ENCODE measurements at places on chromosomes 16 and 17. TPM values are rescaled to one million over a fixed set of nuclear protein-coding genes. Genes with fewer than 3 reads are reported as not detected.

GRCh38 chr17:28947639-28948038 is 3.7 kb downstream of the PHF12 start:
- DNase-seq: no peak

PGAP6 gene
- total RNA-seq: 58.5 TPM

OR1A1 gene
- not detected for total RNA-seq

DNA sequence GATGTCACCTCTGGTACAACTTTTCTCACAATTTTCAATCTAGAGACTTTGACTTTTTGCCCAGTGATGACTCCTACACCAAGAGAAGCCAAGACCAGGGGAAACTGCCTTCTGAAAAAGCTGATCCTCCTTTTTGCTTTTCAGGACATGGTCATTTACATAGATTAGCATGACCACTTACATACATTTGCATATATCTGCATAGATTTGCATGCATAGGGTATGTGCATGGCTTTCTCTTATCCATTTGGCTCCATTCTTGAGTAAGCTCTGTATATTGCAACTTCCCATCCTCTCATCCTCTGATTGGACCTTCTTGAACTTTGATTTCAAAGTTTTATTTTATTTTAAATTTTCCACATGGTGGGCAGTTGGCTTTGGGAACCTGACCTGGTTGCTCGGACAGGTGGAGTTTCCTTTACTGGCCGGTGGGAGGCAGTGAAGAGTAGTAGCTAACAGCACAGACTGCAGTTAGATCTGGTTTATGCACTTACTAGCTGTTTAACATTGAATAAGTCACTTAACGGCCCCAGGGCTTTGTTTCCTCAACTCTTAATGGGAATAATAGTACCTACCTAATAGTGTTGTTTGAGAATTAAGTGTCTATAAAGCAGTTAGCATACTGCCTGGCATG is 92.9 kb downstream of the GPR139 start:
- peak; percentile 16 for DNase-seq

DNA sequence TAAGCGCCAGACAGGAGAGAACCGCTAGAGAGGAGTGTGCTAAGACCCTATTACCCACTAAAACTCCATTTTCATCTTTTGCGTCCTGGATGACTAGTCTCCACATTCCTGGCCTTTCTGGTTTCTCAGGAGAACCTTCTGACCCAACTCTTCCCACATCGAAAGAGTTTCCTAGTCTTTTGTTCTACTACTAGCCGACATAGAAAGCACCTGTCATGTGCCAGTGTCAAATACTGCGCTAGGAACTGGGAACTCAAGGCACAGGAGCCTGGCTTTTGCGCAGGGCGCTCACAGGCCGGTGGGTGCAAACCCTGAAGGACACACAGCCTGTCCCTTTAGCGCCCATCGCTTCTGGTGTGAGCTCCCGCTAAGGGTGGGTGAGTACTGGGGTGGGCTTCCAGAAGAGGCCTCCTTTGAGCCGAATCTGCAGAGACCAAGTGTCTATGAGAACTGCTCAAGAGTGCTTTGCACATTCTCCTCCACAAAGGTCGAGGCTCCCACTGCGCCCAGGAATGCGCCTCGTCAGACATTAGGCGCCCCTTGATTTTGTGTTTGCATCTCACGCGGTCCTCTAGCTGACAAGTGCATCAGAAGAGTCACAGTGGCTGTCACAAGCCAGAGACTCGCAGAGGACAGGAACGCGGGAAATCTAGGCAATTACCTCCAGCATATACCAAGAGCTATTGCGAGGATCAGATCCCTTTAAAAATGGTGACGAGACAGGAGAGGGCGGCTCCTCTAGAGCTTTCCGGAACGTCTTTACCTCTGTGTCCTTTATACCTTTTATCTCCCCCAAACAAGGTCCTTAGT is 2.0 kb upstream of the PSMB3 start:
- DNase-seq: no peak

DNA sequence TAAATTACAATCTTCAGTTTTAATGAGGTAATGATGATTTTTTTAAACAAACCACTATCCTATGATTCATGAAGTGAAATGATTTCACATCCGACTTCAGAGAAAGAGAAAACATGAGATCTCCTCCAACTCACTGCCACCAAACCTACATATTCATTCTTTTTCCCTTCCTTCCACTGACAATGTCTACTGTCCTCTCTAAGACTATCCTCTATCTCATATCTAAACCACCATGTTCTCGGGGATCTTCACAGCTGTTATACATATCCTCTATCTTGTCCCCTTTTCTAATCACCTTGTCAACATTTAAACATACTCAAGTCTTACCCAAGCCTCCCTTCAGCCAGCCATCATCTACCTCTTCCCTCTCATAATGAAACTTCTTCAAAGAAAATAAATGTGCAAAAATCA is 53.5 kb downstream of the SMURF2 start:
- DNase-seq: no peak

OTOP3 gene
- total RNA-seq: not detected

DNA sequence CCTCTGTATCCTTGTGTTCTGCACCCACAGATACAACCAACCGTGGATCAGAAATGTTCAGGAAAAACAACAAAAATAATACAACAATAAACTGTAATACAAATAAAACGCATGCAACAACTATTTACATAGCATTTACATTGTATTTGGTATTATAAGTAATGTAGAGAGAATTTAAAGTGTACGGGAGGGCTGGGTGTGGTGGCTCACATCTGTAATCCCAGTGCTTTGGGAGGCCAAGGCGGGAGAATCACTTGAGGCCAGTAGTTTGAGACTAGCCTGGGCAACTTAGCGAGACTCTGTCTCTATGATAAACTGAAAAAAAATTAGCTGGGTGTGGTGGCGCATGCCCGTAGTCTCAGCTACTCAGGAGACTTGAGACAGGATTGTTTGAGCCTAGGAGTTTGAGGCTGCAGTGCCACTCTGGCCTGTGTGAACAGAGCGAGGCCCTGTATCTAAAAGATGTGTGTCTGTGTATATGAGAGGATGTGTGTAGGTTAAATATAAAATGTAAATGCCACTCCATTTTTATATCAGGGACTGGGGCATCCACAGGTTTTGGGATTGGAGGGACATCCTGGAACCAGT is 13.3 kb downstream of the SEC14L1 start:
- no peak for DNase-seq

DNA sequence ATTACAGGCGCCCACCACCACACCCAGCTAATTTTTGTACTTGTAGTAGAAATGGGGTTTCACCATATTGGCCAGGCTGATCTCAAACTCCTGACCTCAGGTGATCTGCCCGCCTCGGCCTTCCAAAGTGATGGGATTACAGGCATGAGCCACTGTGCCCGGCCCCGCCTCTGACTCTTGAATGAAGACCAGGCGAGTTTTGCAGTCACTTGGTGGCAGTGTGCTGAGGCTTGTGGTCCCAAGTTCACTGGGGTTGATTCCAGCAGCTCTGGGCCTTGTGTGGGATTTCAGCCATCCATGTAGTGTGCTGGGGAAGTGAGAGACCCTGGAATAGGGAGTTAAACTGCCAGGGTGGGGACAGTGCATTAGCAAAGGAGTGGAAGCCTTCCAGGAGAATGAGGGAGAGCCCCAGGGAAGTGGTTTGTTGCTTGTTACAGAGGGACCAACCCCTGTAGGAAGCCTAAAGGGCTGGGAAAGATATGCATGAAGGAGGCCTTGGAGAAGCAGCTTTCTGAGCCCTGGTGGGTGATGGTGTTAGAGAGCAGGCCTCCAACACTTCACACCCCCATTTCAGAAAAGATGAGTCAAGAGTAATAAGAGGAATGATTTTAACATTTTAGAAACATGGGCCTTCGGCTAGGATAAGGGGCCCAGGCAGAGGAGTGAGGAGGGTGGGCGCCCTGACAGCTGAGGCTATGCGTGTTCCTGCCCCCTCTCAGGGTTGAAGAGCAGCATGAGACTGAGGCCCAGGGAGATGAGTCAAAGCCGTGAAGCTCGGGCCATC is 14.5 kb downstream of the PSKH1 start:
- DNase-seq: no peak

CCL5 gene
- not detected for total RNA-seq

DNA sequence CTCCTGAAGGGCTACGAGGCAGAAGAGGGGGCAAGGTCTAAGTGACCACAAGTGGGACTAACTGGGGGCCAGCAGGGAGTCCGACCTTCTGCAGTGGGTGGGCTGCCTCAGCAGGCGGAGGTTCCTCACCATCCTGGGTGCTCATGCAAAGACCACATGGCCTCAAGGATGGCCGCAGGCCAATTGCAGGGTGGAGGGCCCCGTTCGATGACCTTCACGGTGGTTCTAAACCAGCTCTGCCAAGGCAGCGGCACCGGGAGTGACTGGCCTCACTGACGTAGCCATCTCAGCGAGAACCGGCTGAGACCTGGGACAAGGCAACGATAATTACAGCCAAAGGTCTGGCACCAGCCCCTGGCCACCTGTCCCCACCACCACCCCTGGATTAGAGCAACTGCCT is 5.7 kb downstream of the SMIM5 start:
- no peak for DNase-seq

GRCh38 chr17:80891397-80892018 is 100.1 kb upstream of the CHMP6 start:
- DNase-seq: peak; percentile 95

GRCh38 chr16:50183316-50183715 is 30.2 kb downstream of the TENT4B start:
- DNase-seq: peak; percentile 42

- no peak for DNase-seq
Observed at GRCh38 chr16:54402270-54402669, 115.7 kb upstream of the IRX3 start.

GNAO1 gene
- not detected for total RNA-seq

GGT6 gene
- not detected for total RNA-seq

Measured in A172 (cell line).